ENCODE measurements at places on chromosomes 3 and 15. TPM values are rescaled to one million over a fixed set of nuclear protein-coding genes. Genes with fewer than 3 reads are reported as not detected.

DNA sequence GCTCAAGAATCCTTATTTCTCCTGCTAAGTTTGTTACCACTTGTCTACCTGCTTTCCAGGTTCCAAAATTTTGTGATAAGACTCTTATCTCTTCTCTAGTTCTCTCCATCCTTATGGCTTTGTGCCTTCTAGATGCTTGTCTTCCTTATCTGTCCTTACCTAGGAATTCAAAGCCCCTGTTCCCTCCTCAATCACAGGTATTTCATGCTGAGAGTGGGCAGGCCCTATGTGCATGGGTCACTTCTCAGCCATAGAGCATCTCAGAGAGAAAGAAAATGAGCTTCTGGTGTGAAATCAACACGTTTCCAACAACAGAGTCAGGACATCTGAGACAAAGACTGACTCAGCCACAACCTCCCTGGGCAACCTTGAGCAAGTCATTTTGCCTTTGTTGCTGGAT is 214.1 kb upstream of the TLE3 start:
- DNase-seq, result no peak

The KCNMB3 gene
- total RNA-seq, result 0.92 TPM

DNA sequence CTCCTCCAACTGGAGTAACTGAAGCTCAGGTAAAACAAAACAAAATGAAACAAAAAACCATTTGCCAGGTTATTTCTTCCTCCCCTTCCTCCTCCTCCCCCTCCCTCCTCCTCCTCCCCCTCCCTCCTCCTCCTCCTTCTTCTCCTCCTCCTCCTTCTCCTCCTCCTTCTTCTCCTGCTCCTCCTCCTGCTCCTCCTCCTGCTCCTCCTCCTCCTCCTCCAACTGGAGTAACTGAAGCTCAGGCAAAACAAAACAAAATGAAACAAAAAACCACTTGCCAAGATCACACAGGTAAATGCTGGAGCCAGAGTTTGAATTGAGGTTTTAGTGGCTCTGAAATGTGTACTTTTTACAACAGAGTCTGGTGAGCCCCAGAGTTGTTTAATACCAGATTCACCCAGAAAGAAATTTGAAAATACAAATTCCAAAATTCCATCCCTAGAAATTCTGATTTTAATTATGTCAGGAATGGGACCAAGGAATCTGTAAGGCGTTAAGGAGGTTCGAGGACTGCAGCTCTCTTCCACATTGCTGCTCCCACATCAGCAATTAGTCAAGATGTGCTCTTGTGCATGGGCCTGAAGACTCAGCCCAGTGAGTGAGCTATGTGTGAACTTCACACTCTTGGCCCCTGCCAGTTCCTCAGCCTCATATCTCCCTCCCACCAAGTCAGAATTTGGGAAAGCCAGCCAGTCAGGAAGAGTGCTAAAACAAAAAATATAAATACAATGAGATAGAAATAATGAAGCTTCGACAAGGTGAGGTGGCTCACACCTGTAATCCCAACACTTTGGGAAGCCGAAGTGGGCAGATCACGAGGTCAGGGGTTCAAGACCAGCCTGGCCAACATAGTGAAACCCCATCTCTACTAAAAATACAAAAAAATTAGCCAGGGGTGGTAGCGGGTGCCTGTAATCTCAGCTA is 31.6 kb upstream of the ZNF770 start:
- DNase-seq, result no peak

- DNase-seq, result no peak
Observed at GRCh38 chr3:142664819-142665218, 59.0 kb upstream of the TRPC1 start.

The KY gene
- total RNA-seq, result 16.7 TPM

DNA sequence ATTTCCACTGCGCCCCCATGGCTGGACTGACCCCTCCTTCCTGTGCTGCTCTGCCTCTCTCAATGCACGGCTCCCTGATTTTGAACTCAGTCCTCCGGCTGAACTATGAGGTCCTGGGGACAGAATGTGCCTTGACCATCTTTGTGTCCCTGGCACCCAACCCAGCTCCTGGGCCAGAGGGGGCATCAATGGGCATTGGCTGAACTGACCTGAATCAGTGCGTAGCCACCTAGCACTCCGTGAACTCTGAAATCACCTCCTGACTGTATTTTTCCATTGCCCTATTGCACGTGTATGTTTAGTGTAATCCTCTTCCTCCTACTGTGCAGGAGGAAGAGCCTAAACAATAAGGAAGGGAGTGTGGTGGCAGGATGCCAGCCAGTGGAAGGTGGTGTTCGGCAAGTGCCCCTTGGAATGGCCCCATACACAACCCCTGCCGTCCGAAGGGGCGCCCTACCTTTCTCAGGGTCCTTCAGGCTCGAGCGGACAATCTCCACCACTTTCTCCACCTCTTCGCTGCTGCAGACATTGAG is 33.5 kb downstream of the BDH1 start:
- no peak for DNase-seq

All from Right ventricle myocardium inferior (tissue), 1 donor.